Adrenal gland (tissue), 19 donors: ENCODE measurements at places on chromosomes 1 and 21. TPM values are rescaled to one million over a fixed set of nuclear protein-coding genes. Genes with fewer than 3 reads are reported as not detected.

CLDN17 gene
- polyA plus RNA-seq, result not detected

C8B gene
- polyA plus RNA-seq, result 0.03 TPM

RRAGC gene
- 28.8 TPM for polyA plus RNA-seq

F5 gene
- 0.13 TPM for polyA plus RNA-seq

NGF gene
- 6.9 TPM for polyA plus RNA-seq

SPATA1 gene
- polyA plus RNA-seq, result 0.71 TPM

EFCAB7 gene
- polyA plus RNA-seq, result 4.5 TPM

AMPD2 gene
- polyA plus RNA-seq, result 32.3 TPM

RAB25 gene
- not detected for polyA plus RNA-seq

B3GALT5 gene
- polyA plus RNA-seq, result 0.33 TPM

CEP170 gene
- polyA plus RNA-seq, result 35.2 TPM

SYT14 gene
- polyA plus RNA-seq, result 6.6 TPM

LMNA gene
- polyA plus RNA-seq, result 458 TPM

NKAIN1 gene
- 9.4 TPM for polyA plus RNA-seq

ALPL gene
- polyA plus RNA-seq, result 147 TPM

IL20 gene
- polyA plus RNA-seq, result not detected

HEYL gene
- polyA plus RNA-seq, result 8.1 TPM

SH2D1B gene
- not detected for polyA plus RNA-seq

GPR25 gene
- not detected for polyA plus RNA-seq
